ENCODE measurements at places on chromosomes 3 and 15.

- DNase-seq = no peak
Measured at GRCh38 chr15:50126072-50126471, 7.0 kb upstream of the ATP8B4 start.

- no peak for DNase-seq
Measured at GRCh38 chr3:177378168-177378567, 180.9 kb upstream of the TBL1XR1 start.

- no peak for DNase-seq
Measured at GRCh38 chr3:15092686-15093085, 6.3 kb downstream of the RBSN start.

DNA sequence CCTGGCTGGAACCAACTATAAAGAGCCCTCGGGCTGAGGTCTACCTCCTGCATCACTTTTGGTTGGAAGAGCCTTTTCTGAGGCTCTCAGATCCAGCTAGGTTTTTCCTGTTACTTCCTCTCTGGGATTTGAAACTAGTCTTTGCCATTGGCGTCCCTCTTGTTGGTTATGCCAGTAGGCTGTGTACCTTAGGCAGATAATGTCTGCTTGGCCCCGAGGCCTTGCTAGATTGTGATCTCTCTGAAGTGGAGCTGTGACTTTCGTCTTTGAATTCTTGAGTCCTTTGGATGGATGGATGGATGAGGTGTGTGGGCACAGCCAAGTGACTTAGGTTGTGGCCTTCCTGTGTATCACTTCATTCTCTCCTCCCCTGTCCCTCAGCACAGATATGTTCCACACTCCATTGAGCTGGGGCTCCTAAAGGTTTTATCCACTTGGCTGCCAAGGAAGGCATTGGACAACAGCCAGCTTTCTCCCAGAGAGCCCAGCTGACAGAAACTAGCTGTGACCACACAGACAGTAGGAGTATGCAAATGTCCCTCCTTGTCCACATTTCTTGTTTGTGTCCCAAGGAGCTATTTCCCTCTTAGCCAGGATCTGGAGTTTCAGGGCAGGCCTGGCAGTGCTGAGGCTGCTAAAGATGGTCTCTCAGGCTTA lies 7.9 kb upstream of the DNAJC17 start:
- no peak for DNase-seq

DNA sequence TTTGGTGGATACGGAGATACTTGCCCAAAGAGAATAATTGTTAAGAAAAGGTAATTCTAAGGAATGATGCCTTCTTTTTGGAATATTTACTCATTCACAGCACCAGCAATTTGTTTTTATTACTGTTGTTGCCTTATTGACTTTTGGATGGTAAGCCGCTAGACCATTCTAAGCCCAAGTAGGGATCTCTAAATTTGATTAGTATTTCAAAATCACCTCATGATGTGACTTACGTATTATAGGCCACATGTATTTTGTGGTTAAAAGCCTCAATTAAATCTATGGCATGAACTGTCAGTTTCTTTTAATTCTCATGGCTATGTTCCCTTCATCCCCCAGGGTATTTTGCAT lies 94.1 kb downstream of the PLCL2 start:
- no peak for DNase-seq

- DNase-seq = no peak
Measured at GRCh38 chr3:62830727-62831322, 44.4 kb downstream of the CADPS start.

DNA sequence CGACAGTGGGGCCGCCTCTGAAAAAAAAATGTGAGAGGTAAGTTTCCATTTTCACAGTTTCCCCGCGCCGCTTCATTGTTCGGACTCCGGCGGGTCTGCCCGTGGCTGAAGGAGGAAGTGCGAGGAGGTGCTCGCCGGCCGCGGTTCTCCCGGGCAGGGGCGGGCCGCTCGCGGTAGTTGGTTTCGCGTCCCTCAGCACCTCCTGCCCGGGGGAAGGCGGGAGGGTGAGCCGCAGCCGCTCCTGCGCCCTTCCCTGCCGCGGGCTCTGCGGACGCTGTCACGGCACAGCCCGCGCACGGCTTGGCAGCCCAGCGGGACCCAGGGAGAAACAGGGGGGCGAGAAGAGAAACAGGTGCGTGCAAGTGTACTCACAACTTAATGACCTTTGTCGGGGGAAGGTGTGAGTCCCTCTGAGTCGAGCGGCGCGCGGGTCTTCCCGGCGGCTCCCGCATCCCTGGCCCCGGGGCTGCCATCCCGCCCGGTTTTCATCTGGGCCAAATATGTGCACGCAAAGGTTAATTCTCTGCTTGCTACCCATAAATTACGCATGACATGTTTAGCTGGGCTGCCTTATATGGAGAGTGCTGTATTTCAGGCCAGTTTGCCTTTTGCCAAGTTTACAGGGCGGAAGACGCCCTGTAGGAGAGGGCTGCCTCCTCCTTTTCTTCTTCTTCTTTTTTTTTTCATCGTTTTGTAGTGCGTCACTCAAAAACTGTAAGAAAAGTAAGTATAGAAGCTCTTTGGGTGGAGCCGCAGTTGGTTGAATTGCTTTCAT lies 514 bp downstream of the MBNL1 start:
- DNase-seq = peak; percentile 46

GRCh38 chr15:35067496-35068347 lies 17.4 kb downstream of the NANOGP8 start:
- no peak for DNase-seq

- DNase-seq = no peak
Measured at GRCh38 chr15:29411299-29411698, 141.7 kb upstream of the NSMCE3 start.

DNA sequence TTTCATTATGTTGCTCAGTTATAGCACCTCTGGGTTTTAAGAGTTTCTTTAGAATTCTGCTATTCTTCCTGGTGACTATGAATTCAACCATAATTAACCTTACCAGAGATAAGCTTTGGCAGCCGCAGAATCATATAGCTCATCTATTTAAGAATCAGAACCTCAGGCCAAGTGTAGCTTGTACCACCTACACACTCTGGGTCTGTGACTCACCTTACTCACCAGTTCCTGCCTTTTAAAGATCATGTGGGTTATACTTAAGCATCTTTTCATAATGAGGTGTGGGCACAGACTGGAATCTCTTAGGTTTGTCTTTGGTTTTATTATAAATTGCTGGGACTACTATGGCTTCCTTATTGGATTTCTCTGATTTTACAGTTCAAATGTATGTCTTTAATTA lies 21.9 kb downstream of the CDV3 start:
- DNase-seq = no peak
